ENCODE measurements at places on chromosomes 5 and 9.

DNA sequence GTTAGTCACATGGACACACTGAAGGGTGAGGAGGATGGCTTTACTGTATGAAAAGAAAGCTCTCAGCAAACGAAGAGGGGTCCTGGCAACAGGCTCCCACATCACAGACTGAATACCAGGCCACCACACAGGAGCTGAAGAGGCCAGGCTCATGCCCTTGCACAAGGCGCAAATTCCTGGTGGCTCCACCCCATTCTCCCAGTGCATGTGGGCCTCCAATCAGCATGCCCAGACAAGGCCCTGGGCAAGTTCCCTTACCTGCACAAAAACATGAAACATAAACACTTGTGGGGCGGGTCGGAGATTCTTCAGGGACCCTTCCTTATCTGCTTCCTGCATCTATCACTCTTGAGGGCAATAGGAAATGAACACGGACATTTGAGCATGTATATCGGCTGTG lies 935.8 kb upstream of the EDIL3 start:
- DNase-seq, result no peak

DNA sequence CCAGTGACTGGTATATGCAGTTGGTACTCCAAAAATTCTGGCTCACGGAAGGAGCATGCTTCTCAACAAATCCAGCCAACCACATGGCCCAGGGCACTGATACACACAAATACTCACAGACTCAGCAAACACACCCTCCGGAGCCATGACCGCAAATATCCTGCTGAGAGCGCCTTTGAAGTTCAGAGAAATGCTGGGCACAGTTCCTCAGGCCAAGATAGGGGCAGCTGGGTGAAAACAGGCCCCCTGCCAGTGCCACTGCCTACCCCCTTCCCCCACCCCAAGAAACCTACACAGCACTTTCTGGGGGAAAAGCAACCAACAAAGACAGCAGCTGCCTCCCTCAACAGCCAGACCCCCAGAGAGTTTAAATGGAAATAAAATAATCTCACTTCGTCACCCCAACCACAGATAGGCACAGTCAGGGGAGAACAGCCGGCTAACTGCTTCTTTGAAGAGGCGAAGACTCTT lies 120.0 kb downstream of the C5orf15 start:
- DNase-seq, result no peak

- no peak for DNase-seq
These were observed 217.5 kb downstream of the MAN2A1 start for GRCh38 chr5:109907189-109907588.

GRCh38 chr5:58454025-58454424 lies 5.9 kb downstream of the PLK2 start:
- DNase-seq, result no peak

GRCh38 chr9:1978941-1979340 lies 36.2 kb upstream of the SMARCA2 start:
- no peak for DNase-seq

DNA sequence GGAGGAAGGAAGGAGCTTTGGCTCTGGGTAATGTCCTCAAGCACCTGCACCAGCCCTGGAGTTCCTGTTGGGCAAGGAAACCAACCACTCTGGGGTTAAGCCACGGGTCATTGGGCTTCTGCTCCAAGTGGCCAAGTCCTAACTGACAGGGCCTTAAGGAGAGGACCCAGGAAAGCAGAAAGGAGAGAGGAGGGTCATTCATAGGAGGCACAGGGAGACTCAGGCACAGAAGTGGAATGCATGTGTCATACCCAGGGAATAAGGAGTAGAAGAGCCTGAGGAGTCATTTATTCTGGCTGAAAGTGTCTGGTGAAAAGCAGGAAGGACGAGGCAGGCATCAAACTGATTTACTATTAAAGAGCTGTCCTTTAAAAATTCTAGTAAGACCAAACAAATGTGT lies 129.2 kb downstream of the DMRT2 start:
- DNase-seq, result no peak

Measured in CMK (cell line).